ENCODE measurements at places on chromosomes 13 and 19.

DNA sequence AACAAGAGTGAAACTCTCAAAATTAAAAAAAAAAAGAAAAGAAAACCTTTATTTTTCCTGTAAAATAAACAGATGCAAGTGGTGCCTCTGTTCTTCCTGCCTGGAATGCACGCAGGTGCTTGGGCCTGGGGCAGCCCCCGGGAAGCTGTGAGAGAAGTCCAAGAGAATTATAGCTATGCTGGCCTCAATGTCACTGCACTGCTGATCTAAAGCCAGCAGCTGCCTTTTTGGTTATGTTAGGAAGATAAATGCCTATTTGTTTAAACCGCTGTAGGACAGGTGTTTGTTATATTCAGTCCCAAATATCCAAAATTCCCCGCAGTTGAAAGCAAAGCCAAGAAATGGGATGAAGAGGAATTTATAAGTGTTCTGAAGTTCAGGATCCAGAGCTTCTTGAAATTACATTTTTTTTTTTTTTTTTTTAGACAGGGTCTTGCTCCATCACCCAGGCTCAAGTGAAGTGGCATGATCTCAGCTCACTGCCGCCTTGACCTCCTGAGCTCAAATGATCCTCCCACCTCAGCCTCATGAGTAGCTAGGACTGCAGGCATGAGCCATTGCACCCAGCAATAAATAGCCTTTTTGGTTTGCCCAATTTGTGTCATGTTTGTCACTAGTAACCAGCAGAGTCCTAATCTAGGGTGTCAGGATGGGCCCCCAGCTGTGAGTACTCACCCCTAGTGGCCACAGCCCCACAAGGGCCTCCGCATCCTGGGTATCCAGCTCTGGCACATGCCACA, 2.2 kb downstream of the RINL start:
- DNase-seq, result no peak

DNA sequence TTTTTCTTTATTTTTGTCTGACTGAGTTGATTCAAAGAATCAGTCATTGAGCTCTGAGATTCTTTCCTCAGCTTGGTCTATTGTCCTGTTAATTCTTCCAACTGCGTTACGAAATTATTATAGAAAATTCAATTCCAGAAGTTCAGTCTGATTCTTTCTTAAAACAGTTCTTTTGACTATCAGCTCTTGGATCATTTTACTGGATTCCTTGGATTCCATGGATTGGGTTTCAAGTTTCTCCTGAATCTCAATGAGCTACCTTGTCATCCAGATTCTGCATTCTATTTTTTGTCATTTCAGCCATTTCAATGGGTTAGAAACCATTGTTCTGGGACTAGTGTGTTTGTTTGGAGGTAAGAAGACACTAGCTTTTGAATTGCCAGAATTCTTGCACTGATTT, 169.3 kb downstream of the PCDH20 start:
- no peak for DNase-seq

GRCh38 chr13:37134411-37135041, 29.1 kb upstream of the CSNK1A1L start:
- no peak for DNase-seq

GRCh38 chr13:69291292-69291906, 816.2 kb upstream of the ATXN8OS start:
- no peak for DNase-seq

- DNase-seq, result no peak
Observed at GRCh38 chr13:20387441-20387971, 138.2 kb downstream of the CRYL1 start.

GRCh38 chr13:101416181-101417042, at the start of gene NALCN:
NALCN (minus strand) TSS chr13:101416508; CDS start chr13:101399126, 17,382 bp downstream.
- no peak for DNase-seq

GRCh38 chr19:38561053-38561606, 56.6 kb downstream of the MAP4K1 start:
- no peak for DNase-seq

DNA sequence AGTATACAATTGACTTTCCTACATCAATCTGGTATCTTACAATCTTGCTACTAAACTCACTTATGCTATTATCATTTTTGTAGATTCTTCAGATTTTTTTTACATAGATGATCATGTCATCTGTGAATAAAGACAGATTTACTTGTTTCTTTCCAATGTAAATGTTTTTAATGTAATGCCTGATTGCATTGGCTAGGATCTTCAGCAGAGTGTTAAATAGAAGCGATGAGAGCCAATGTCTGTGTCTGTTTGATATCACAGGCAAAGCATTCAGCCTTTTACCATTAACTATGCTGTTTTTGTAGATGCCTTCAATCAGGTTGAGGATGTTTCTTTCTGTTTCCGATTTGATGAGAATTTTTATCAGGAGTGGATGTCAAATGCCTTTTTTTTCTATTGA, 19.2 kb downstream of the SLAIN1 start:
- no peak for DNase-seq

DNA sequence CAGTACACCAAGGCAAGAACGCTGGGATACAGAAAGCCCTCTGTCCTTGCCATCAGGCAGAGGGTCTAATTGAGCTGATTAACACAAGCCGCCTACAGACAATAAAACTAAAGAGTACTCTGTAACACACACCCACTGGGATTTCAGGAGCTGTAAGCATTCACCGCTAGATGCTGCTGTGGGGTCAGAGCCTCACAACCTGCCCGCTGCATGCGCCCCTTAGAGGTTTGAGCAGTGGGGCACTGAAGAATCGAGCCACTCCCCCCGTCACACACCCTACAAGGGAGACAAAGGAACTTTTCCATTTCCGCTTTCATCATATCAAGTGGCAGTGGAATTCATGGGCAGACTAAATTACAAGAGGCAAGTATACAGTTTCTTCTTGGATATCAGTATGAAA, 1080.6 kb downstream of the PCDH17 start:
- DNase-seq, result no peak

- no peak for DNase-seq
Observed at GRCh38 chr19:4279530-4280422, 710 bp downstream of the SHD start.

- DNase-seq, result no peak
Observed at GRCh38 chr19:7535998-7536695, 630 bp downstream of the PNPLA6 start.

DNA sequence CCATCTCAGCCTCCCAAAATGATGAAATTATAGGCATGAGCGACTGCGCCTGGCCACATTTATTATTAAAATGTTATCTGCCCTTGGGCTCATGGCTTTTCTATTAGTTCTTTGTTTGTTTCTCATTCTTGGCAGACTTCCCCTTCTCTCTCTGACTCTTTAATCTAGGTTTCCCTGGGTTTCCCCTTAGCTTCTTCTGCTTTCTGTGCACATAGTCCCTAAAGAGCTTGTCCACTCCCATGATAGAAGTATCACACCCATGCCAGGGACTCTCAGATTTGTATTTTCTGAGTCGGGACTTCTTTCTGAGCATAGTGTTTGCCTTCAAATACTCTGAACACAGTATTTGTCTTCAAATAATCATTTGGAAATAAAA, 38.6 kb upstream of the ITM2B start:
- DNase-seq, result no peak

DNA sequence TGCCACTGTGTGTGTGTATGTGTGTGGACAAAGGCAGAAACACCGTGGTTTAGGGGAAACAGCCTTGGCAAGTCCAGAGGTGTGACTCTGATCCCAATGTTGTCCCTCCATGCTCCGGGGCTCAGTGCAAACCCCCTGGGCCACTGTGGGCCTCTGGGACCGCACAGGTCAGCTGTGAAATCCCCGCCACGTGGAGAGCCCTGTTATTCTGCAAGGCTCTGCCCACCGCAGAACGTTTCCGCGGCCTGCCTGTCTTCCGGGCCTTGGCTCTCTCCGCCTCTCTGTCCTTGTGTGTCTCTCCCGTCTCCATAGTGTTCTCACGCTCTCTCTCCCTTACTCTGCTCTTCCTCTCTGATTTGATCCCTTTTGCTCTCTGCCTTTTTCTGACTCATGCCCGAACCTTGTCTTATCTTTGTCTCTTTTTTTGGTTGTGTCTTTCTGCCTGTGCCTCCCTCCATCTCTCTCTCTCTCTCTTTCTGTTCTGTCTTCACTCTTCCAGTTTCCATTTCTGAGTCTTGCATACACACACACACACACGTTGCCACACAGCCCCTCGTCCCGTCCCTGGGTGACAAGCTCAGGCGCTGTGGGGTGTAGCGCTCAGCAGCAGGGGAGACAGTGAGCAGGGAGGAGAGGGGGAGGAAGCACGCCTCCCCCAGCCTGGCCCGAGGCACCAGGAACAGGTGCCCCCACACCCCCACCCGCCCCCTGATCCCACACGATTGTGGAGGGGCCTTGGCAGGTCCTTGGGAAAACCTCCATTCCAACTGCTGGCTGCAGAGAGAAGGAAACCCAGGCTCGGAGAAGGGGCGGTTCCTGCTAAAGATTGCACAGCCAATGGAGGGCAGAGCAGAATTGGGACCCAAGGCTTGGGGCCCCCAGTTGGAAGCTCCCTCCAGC, 3.0 kb downstream of the TTYH1 start:
- no peak for DNase-seq

GRCh38 chr13:105445796-105446195, 1089.7 kb downstream of the EFNB2 start:
- DNase-seq, result no peak

DNA sequence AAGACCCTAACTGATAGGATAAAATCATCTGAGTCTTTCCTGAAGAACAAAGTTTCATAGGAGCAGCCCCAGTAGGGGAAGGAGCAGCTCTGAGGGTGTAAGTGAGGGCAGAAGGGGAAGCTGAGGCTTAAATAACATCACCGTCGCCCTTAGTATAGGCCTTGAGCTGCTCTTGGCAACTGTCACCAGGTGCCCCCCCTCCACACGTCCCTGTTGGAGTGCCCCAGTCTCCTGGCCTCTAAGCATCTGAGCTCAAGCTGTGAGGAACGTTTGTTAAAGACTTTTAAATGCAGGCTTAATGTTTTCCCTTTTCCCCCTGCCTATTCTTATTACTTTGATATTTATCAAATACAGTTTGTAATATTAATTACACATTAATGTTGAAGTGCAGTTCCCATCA, 170.6 kb downstream of the ZIC5 start:
- DNase-seq, result no peak

- DNase-seq, result no peak
Observed at GRCh38 chr13:50779443-50780200, 63.9 kb downstream of the DLEU7 start.

GRCh38 chr13:21338639-21339278, 120.3 kb downstream of the ZDHHC20 start:
- no peak for DNase-seq

- DNase-seq, result no peak
Observed at GRCh38 chr13:40401911-40402776, 264.3 kb downstream of the FOXO1 start.

GRCh38 chr19:35352448-35353304, 5.0 kb downstream of the FFAR1 start:
- DNase-seq, result no peak

DNA sequence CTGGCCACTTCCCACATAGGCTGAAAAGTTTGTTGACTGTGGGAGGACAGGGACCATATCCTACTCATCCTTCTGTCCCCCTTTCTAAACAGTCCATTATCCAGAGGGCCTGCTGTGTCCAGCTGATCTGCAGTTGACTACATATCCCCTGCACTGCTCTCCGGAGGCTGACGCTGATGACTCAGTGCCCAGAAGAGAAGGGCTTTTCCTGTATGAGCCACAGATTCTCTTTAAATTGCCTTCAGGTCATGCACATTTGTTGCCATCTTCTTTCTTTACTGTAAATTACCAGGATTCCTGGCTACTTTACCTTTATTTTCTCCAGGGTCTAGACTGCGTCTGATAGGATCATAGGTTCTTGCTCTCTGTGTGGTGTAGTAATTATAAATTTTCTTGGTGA, 125.2 kb downstream of the LACC1 start:
- DNase-seq, result no peak

- DNase-seq, result no peak
Observed at GRCh38 chr19:16788479-16788878, 40.7 kb upstream of the SIN3B start.

DNA sequence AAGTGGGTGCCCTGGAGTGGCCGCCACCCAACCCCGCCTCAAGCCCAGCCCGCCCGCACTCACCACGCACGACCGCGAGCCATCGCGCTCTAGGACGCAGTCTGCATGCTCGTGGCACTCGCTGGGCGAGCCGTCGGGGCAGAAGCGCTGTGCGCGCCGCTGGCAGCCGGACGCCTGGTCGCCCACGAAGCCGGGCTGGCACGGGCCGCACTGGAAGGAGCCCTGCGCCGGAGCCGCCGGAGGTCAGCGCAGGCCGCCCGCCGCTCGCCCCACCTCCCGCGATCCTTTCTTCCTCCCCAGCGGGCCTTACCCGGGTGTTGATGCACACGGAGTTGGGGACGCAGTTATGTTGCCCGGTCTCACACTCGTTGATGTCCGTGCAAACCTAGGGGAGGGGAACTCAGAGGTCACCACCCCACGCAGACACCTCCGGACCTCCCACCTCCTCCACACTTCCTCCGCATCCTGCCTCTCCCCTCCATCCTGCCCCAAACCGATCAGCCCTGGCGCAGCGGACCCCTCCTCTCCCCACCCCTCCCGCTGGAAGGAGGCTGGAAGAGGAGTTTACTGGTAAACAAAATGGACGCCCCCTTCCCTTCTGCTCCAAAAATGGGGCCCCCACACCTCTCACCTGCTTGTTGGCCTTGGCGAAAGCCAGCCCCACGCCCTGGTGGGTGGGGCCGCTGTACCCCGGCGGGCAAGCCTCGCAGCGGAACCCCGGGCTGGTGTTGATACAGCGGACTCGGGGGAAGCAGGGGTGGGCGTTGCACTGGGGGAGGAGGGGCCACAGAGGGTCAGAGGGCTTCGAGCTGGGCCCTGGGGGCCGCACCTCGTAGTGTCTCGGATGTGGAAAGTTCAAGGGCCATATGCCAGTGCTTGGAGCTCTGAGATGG, 2.3 kb downstream of the COMP start:
- DNase-seq, result no peak

DNA sequence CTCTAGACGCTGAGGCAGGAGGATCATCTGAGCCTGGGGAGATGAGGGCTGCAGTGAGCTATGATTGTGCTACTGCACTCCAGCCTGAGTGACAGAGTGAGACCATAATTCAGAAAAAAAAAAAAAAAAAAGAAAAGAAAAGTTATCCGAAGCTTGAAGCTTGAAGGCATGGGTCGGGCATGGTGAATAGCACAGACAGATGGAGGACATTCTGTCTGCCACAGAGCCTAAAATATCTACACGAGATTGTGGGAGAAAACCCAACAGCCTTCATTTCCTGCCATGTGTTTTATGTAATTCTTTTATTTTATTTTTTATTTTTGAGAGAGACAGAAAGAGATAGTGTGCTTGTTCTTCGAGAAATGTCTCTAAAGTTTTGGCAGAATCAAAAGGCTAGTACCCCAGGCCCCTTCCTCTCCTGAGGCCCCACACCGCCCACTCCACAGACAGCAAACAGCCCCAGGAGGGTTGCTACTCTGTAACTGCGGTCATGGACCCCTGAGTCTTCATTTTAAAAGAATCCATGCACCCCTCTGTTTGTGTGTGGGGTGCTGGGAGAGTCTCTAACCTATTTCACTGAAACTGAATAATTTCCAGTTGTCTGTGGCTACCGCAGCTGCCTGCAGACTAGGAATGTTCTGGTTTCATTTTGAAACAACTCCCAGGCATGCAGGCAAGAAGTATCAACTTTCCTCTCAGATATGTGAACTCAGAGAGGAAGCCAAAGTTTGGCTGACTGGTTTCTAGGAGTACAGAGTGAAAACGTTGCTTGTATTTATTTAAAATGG, 38.4 kb upstream of the RCBTB2 start:
- DNase-seq, result no peak
